NCI-H526 treated with DMSO at 0.1 percent for 48 hours (cell line): ENCODE measurements at places on chromosomes 11 and 22.

GRCh38 chr22:46079861-46080821, 70.2 kb upstream of the PPARA start:
- no peak for DNase-seq

GRCh38 chr11:45736424-45736823, 68.5 kb upstream of the SLC35C1 start:
- DNase-seq: no peak

- no peak for DNase-seq
These were observed 4.1 kb upstream of the ANKRD13D start for GRCh38 chr11:67284811-67285540.

GRCh38 chr11:118265954-118266353, 1.9 kb upstream of the MPZL2 start:
- DNase-seq: no peak

DNA sequence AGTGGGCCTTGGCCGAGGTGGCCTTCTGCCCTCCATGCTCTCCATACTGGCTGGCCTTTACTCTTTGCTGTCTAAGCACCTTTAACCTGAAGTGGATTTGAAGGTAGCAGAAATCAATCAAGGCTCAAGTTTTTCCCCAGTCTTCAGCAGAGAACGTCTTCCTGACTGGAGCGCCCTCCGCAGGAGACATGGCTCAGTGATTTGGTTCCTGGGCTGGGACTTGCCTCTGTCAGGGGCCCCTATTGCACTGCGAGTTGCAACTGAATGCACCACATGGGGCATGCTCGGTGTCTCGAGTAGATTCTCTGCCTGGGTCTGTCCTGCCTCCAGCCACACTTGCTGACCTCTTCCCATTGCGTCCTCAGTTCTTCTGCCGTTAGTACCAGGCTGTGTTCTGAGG, 79.6 kb downstream of the BMAL1 start:
- DNase-seq: no peak

- DNase-seq: no peak
These were observed 106.0 kb upstream of the TIMP3 start for GRCh38 chr22:32695451-32695891.

- no peak for DNase-seq
These were observed 603 bp upstream of the ZFTA start for GRCh38 chr11:63769042-63769713.

GRCh38 chr11:87779276-87780067, 395.8 kb downstream of the RAB38 start:
- no peak for DNase-seq

- DNase-seq: no peak
These were observed 503.2 kb upstream of the B3GAT1 start for GRCh38 chr11:134915212-134915611.

DNA sequence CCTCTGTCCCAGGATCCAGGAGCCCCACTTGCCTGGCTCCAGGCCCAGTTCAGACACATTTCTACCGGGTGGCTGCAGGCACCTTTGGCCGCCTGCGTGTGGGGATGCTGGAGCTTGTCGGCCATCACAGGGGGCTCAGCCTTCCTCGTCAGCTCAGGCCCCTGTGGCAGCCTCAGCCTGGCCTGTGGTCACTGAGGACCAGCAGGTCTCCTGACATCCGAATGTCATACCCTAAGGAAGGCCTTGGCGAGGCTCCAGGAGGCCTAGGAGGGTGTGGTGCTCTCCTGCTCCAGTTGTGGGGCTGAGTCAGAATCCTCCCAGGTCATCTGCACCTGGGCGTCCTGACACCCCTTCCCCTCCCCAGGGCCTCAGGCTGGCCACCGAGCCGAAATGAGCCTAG, 14.9 kb upstream of the SOX10 start:
- DNase-seq: no peak

DNA sequence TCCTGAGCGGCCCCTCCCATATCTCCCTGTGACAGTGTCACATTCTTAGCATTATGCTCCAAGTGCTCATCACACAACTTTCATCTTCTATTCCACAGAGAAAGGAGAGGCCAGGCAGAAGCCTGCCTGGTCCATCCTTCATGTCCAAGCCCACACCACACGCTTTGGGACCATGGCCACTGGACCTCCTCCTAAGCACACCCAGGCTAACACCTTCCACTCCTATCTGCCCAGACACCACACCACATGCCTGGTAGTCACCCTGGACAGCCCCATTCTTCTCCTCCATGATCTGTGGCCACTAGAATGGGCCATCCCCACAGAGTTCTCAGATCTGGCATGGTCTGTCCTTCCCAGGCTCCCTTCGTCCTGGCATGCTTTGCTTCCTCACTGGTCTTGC, 55.3 kb downstream of the HIRA start:
- no peak for DNase-seq

- DNase-seq: no peak
These were observed 72.0 kb downstream of the CD82 start for GRCh38 chr11:44637487-44637886.

GRCh38 chr11:18367431-18367830, 26.9 kb upstream of the LDHA start:
- no peak for DNase-seq

DNA sequence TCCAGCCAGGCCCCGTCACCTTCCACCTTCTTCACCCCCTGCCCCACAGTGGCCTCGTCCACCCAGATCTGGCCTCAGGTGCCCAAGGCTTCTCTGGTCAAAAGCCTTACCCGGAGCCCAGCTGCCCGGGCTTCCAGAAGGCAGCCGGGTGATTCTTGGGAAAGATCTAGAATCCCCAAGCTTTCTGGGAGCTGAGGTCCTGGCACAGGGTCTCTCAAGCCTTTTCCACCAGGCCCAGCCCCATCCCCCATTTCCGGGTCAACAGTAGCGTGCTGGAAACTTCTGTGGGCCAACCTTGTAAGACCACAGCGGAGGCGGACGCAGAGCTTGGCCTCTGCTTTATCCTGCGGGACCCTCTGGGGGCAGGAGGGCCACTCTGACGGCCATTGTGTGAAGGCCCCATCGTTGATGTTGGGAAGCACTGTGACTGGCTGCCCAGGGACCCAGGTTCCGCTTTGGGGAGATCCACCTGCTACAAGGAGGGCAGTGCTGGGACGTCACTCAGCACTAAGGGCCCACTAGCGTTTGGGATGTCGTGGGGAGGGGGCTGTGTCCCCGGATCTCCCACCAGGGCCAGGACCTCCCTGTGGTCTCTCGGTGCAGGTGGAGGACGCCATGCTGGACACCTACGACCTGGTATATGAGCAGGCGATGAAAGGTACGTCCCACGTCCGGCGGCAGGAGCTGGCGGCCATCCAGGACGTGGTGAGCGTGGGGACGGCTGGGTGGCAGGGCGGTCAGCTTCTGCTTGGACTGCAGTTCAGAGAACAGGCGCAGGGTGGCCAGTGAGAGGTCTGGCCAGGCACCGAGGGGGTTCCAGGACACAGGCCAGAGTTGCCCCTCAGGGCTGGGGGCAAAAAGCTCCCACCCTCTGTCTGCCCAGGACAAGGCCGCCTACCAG, 11.5 kb downstream of the TSPAN32 start:
- DNase-seq: no peak

GRCh38 chr11:83661491-83662350, 375.6 kb upstream of the CCDC90B start:
- peak; percentile 81 for DNase-seq

DNA sequence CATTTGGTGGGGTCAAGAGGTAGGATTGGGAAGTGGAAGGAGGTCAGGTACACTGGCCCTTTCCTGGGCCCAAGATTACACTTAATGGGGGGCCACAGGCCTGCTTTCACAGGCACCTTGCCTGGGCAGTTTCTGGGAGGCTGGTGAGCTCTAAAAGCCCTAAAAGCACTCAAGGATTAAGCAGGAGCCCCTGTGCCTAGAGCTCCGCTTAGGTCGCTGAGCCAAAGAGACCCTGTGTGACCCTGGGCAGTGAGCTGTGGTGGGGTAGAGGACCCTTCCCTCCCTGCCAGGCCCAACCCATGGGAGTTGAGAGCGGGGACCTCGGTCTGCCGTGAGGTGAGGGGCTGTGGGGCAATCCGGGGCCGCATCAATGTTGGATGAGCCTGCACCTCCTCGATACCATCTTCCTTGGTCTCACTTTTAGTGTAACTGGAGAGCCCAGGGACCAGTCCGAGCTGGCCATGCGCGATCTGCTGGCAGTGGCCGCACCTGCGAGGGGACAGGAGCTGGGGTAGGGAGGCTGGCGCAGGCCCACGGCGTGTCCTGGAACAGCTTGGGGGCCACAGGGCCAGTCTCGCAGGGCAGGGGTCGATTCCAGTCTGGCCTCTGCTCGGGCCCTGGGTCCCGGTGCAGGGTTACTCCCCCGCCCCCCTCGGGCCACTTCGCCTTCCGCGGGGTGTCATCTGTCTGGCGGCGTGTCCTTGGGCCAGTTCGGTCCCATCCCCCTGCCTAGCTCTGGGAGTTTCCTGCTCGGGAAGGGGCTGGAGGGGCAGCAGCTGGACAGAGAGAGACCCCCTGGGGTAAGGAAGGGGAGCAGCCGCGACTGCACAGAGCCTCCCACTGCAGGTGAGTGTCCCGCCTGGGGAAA, 44.3 kb downstream of the EIF3F start:
- no peak for DNase-seq

DNA sequence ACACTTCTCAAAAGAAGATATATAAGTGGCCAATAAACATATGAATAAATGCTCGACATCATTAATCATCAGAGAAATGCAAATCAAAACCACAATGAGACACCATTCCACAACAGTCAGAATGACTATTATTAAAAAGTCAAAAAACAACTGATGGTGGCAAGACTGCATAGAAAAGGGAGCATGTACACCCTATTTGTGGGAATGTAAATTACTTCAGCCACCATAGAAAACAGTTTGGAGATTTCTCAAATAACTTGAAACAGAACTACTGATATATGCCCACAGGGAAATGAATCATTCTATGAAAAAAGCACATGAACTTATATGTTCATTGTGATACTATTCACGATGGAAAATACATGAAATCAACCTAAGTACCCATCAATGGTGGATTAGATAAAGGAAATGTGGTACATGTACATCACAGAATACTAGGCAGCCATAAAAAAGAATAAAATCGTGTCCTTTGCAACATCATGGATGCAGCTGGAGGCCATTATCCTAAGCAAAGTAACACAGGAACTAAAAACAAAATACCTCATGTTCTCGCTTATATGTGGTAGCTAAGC, 42.4 kb downstream of the GLYATL2 start:
- DNase-seq: no peak

GRCh38 chr11:843086-843734, 558 bp downstream of the TSPAN4 start:
- no peak for DNase-seq

DNA sequence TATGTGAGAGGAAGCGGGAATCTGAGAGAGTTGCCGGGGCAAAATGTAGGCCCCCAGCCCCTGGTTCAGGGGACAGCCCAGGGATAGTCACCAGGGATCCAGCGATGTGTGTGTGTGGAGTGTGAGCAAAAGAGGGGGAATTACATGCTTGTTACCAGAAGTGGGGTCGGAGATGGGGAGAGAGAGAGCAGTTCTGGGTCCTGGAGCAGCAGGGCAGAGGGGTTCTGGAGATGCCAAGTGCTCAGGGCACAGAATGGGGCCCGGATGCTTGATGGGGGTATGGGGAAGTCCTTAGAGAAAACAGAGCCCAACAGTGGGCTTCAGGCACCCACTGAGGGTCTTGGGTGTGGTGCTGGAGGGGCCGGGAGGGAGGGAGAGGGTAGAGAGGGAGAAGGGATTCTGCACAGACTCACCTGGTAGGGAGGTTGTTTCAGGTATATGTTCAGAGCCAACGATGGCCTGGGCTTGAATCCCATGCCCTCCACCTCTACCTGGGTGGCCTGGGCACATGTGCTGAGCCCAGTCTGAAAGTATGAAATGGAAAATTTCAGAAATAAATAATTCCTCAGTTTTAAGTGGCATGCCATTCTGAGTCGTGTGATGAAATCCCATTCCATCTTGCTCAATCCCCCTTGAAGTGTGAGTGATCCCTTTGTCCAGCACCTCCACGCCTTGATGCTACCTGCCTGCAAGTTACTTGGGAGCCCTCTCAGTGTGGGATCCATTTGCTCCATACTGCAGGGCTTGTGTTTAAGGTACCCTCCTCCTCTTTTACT, 12.4 kb downstream of the SMIM38 start:
- no peak for DNase-seq

GRCh38 chr11:75305452-75305851, 46.0 kb downstream of the ARRB1 start:
- DNase-seq: no peak

- DNase-seq: peak; percentile 85
These were observed 29.2 kb downstream of the SC5D start for GRCh38 chr11:121321614-121322243.

DNA sequence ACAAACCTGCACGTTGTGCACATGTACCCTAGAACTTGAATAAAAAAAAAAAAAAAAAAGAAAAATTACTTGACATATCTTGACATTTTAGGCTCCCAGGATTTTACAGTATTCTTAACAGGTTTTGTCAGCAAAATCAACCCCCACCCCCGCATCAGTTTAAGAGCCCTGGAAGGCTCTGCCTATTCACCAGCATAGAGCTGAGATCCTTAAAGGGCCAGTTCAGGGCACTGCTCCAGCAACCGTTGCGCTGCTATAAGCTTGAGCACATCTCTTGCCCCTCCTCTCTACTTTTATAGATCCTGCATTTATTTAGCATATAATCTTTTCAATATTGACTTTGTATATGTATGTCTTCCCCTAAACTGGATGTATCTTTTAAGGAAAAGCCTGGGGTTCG, 697 bp upstream of the PAFAH1B2 start:
- peak; percentile 87 for DNase-seq

DNA sequence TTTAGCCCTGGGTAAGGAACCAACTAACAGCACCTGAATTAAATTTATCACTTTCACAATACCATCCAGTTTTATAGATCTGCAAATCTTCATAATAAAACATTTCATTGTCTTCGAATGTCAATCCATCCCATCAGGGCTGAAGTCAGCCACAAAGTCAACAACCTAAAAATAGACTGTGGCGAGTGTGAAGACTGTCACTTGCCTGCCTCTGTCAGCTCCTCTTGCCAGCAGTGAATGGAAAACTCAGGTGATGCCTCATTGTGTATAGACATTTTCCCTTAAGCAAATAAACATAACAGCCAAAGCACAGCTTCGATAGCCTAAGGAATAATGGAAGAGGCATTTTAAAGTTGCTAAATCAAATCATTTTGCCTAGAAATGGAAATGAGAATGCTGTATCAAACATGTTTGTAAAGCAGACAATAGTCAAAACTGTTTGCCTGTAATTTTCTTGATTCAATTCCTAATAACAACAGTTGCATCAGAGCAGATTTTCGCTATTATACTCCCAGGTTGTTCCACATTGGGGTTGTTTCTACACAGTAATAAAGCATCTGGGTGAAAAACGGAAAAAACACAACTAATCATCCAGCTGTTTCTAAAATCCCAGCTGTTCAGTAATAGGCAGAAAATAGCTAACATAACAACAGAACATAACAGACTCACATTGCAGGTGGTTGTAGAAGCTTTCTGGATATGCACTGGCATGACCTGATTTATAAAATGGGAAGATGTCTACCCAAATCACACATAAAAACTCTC, 15.7 kb downstream of the KCNA4 start:
- no peak for DNase-seq
